ENCODE measurements at places on chromosomes 1 and 21. TPM values are rescaled to one million over a fixed set of nuclear protein-coding genes. Genes with fewer than 3 reads are reported as not detected.

DNA sequence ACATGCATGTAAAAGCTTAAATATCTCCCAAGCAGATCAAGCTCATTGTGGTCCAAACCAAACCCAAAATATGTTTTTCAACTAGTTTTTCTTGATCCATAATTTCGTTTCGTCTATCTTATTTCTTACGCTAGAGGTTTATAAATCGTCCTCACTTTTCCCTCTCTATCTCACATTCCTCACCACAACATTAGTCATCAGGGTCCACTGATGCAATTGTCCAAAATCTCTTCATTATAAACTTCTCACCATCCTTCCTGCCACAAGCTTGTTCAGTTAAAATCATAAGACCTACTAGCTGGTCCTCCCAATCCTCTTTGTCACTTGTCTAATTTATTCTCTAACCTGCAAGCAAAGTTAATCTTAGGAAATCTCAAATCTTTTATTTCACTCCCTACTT, 173.0 kb upstream of the PALMD start:
- H3K4me3 ChIP-seq = no peak overlapping the region
- H3K4me1 ChIP-seq = no peaks in the 10 kb centered on the region
- H3K36me3 ChIP-seq = no peaks in the 10 kb centered on the region
- no peak for DNase-seq

- H3K4me1 ChIP-seq = peaks cover 4% of the 10 kb centered on the region
- H3K36me3 ChIP-seq = no peaks in the 10 kb centered on the region
- peaks cover 4% of the 10 kb centered on the region for H3K27me3 ChIP-seq
- H3K4me3 ChIP-seq = no peak overlapping the region
- H3K27ac ChIP-seq = no peak overlapping the region
Observed at GRCh38 chr1:107976431-107976830, 11.5 kb upstream of the VAV3 start.

- H3K27me3 ChIP-seq = no peaks in the 10 kb centered on the region
- peaks cover 12% of the 10 kb centered on the region for H3K4me1 ChIP-seq
- H3K4me3 ChIP-seq = no peak overlapping the region
- H3K27ac ChIP-seq = no peak overlapping the region
Observed at GRCh38 chr1:111761717-111762116, 6.0 kb downstream of the DDX20 start.

DNA sequence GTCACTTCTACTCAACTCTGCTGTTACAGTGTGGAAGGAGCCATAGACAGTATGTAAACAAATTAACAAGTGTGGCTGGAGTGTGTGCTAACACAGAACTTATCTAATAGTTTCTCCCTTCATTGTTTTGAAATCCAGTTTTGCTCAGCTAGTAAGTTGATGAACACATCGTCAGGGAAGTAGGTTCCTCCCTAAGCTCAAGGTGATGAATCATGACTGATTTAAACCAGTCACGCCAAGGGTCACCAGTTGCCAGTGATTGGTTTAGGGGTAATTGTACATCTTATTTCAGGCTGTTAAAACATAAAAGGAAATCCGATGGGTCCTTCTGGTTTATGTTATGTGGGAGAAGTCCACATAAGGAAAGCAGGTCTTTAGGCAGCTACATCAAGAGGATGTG, 97.0 kb upstream of the CHODL start:
- no peak overlapping the region for H3K4me3 ChIP-seq
- H3K27ac ChIP-seq = no peak overlapping the region
- no peaks in the 10 kb centered on the region for H3K4me1 ChIP-seq
- no peaks in the 10 kb centered on the region for H3K36me3 ChIP-seq
- H3K27me3 ChIP-seq = no peaks in the 10 kb centered on the region

GRCh38 chr1:157992031-157992832, 1.2 kb upstream of the KIRREL1 start:
- peaks cover 9% of the 10 kb centered on the region for H3K36me3 ChIP-seq
- H3K27ac ChIP-seq = no peak overlapping the region
- peaks cover 75% of the 10 kb centered on the region for H3K27me3 ChIP-seq
- H3K4me1 ChIP-seq = peaks cover 13% of the 10 kb centered on the region
- DNase-seq = no peak

DNA sequence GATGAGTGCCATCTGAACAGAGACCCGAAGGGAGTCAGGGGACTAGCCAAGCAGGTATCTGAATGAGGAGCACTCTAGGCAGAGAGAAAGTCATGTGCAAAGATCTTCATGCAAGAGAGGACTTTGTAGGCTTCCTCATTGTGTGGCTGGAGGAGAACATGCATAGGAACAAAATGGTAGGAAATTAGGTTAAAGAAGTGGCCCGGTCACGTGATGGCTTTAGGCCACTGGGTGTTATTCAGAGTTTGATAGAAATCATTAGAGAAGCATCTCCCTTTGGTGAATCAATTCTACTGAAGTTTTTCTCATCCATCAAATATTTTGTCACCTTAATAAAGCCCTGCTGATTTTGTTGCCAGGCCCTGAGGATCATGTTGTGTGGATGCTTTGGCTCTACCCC, 45.8 kb upstream of the KCTD3 start:
- no peak for DNase-seq
- H3K27me3 ChIP-seq = peaks cover 10% of the 10 kb centered on the region
- H3K4me1 ChIP-seq = no peaks in the 10 kb centered on the region
- no peaks in the 10 kb centered on the region for H3K36me3 ChIP-seq

DNA sequence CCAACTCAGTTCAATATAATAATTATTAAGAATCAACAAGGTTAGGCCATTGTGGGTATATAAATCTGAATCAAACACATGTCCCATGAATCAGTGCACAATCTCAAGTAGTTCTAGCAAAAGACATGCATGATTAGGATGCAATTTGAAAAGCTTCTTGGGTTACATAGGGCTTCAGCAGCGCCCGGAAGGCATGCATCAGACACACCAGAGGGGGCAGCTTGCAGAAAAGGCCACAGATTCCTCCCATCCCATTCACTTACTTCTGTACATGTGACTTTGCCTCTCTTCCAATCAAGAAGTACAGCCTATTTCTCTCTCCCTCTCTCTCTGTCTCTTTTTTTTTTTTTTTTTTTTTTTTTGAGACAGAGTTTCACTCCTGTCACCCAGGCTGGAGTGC, 91.8 kb downstream of the KCNN3 start:
- H3K36me3 ChIP-seq = no peaks in the 10 kb centered on the region
- no peak for DNase-seq
- H3K4me3 ChIP-seq = no peak overlapping the region
- H3K27ac ChIP-seq = no peak overlapping the region
- H3K4me1 ChIP-seq = no peaks in the 10 kb centered on the region

DNA sequence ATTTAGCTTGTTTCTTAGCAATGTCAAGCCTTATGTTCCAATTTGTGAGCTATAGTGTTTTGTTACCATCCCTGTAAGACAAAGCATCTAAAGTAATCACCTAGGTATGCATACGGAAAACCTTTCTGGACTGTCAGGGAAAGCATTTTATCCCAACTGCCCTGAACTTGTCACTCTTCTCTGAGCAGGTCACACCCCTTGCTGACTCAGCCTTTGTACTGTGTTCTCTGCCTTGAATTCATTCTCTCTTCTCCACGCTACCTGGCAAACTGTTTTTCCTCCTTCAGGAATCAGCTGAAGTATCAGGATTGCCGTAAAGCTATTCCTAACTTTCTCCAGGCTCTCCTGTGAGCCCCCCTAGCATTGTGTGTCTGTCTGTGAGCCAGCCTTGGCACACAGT, 54.2 kb downstream of the PBX1 start:
- H3K27me3 ChIP-seq = no peaks in the 10 kb centered on the region
- no peak overlapping the region for H3K4me3 ChIP-seq
- no peak for DNase-seq
- no peaks in the 10 kb centered on the region for H3K36me3 ChIP-seq
- H3K27ac ChIP-seq = no peak overlapping the region

DNA sequence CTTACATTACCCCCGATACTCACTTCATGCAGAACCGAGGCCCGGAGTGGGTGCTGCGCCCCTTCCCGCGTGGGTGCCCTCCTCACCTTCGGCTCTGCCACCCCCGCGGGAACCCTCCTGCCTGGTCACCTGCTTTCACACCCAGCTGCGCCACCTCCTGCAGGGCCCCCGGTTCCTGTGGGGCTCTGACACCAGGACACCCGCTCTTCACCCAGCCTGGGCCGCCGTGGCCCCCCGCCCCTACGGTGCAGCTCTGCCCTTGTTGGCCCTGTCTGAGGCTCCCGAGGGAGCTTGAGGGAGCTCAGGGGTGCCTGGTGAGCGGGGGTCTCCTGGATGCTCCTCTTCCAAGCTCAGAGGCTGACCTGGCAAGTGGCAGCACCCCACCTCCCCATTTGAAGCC, 19.0 kb downstream of the RRP1 start:
- H3K36me3 ChIP-seq = no peaks in the 10 kb centered on the region
- H3K27me3 ChIP-seq = no peaks in the 10 kb centered on the region
- H3K4me3 ChIP-seq = no peak overlapping the region
- H3K4me1 ChIP-seq = peaks cover 9% of the 10 kb centered on the region
- H3K27ac ChIP-seq = no peak overlapping the region

DNA sequence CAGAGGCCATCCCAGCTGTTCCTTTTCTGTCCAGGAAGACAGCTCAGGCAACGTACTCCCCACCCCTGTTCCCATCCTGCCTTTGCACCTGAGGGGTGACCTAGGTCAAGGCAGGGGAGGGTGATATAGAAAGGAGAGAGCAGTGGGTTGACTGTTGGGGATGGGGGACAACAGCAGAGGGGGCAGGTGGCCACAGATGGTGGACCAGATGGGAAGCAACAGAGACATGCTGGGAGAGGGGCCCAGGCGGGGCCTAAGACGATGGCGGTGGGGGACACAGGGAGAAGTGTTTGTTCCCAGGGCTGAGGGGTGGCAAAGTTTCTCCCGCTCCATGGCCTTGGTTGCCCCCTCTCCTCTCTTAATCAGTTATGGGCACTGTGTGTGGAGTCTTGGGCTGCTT, 6.3 kb downstream of the CELSR2 start:
- no peak overlapping the region for H3K4me3 ChIP-seq
- H3K36me3 ChIP-seq = no peaks in the 10 kb centered on the region
- H3K27me3 ChIP-seq = no peaks in the 10 kb centered on the region

GRCh38 chr1:168206111-168206510, 19.7 kb upstream of the SFT2D2 start:
- H3K36me3 ChIP-seq = peaks cover 2% of the 10 kb centered on the region
- no peaks in the 10 kb centered on the region for H3K27me3 ChIP-seq
- DNase-seq = no peak
- H3K27ac ChIP-seq = no peak overlapping the region

- no peak overlapping the region for H3K4me3 ChIP-seq
- no peaks in the 10 kb centered on the region for H3K4me1 ChIP-seq
- H3K36me3 ChIP-seq = no peaks in the 10 kb centered on the region
- H3K27ac ChIP-seq = no peak overlapping the region
- peaks cover 55% of the 10 kb centered on the region for H3K27me3 ChIP-seq
- DNase-seq = no peak
Observed at GRCh38 chr1:63976006-63976405, 202.2 kb downstream of the ROR1 start.

- peaks cover 3% of the 10 kb centered on the region for H3K36me3 ChIP-seq
- H3K4me1 ChIP-seq = peaks cover 11% of the 10 kb centered on the region
- H3K4me3 ChIP-seq = no peak overlapping the region
- no peak for DNase-seq
- H3K27ac ChIP-seq = peak overlapping the region; percentile 8
Observed at GRCh38 chr21:44360159-44360558, 6.7 kb downstream of the TRPM2 start.

- H3K27ac ChIP-seq = no peak overlapping the region
- DNase-seq = no peak
- H3K4me1 ChIP-seq = peaks cover 2% of the 10 kb centered on the region
- peaks cover 27% of the 10 kb centered on the region for H3K27me3 ChIP-seq
- H3K4me3 ChIP-seq = no peak overlapping the region
Observed at GRCh38 chr1:70536708-70537366, 125.8 kb downstream of the CTH start.

DNA sequence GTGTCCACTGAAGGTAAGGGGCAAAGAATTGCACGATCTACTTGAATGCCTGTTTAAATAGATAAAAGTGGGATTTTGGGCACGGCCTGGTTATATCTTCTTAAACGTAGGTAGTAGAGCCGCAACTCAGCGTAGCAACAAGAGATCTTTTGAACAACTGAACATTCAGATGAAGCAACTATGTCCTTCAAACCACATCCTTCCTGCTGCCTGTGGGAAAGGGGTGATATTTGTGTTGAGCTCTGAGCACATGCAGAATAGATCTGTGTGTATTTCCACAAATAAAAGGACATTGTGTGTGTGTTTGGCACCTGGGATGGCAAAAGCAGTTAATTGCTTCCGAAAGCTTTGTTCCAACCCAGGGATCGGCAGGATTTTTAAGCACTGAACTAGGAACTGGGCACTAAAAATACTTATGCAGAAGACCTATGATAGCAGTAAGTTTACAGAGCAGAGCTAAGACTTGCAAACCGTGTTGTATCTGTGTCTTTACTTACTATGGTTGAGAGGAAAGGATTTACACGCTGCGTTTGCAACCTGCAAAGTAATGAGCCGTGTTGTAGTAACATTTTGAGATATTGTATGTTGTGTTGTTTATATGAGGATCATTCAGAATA, 333.4 kb downstream of the CHRM3 start:
- H3K4me1 ChIP-seq = peaks cover 41% of the 10 kb centered on the region
- peak; percentile 9 for DNase-seq
- H3K4me3 ChIP-seq = peak overlapping the region; percentile 93
- H3K36me3 ChIP-seq = no peaks in the 10 kb centered on the region
- no peaks in the 10 kb centered on the region for H3K27me3 ChIP-seq

DNA sequence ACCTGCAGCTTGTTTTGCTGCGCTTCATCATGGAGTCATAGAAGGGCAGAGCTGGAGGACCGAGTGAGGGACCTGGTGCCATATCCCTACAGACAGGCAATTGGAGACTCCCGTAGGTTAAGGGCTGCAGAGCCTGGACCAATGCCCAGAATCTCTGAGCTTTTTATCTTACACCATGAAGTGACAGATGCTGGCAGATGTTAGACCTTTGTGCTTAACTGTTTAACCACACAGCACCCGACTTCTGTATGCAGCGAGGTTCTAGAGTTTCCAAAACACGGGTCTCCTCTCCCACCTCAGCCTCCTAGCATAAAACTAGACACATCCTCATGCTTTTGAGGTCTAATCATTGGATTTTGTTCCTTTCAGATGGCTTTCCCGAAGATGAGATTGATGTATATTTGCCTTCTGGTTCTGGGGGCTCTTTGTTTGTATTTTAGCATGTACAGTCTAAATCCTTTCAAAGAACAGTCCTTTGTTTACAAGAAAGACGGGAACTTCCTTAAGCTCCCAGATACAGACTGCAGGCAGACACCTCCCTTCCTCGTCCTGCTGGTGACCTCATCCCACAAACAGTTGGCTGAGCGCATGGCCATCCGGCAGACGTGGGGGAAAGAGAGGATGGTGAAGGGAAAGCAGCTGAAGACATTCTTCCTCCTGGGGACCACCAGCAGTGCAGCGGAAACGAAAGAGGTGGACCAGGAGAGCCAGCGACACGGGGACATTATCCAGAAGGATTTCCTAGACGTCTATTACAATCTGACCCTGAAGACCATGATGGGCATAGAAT, 47.6 kb downstream of the B3GALT5 start:
- H3K27ac ChIP-seq = no peak overlapping the region
- DNase-seq = no peak
- no peaks in the 10 kb centered on the region for H3K4me1 ChIP-seq
- H3K36me3 ChIP-seq = peaks cover 2% of the 10 kb centered on the region

- DNase-seq = peak; percentile 64
- no peak overlapping the region for H3K27ac ChIP-seq
- no peak overlapping the region for H3K4me3 ChIP-seq
- H3K36me3 ChIP-seq = peaks cover 4% of the 10 kb centered on the region
Observed at GRCh38 chr21:45138199-45139002, 64.0 kb downstream of the ADARB1 start.

GRCh38 chr1:201230676-201231075, 40.1 kb downstream of the IGFN1 start:
- DNase-seq = no peak
- H3K4me1 ChIP-seq = no peaks in the 10 kb centered on the region
- H3K27ac ChIP-seq = no peak overlapping the region
- no peak overlapping the region for H3K4me3 ChIP-seq
- H3K27me3 ChIP-seq = peaks cover 42% of the 10 kb centered on the region

The LINGO4 gene
- total RNA-seq = 1.6 TPM

The TNFAIP8L2 gene
- total RNA-seq = 3.6 TPM

The BCL2L15 gene
- total RNA-seq = 1.4 TPM

The GJA5 gene
- not detected for total RNA-seq

The SMIM34 gene
- not detected for total RNA-seq

The IQGAP3 gene
- total RNA-seq = not detected

The ETV3L gene
- 0.15 TPM for total RNA-seq
